Activated T-cell treated with anti-CD3 and anti-CD28 coated beads for 4 hours (primary cell): ENCODE measurements at places on chromosomes 3 and 15.

DNA sequence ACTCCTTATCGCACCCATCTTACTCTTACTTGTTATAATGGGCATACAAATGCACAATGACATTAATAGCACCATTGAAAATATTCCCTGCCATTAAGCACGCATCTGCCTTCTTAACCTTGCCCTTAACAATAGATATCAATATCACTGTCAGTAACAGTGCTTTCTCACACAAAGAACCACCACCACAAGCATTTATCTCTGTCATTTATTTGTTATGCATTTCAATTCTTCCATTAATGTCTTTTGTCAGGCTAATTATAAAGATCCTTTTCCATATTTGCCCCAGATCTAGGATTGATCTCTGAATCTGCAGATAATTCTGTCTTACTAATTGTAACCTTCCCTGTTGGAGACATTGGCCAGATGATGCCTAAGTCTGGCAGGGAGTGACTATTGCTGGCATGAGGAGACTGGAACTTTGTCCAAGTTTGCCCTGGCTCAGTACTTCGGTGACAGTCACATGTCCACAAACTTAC, 419.6 kb upstream of the TGFBR2 start:
- no peak for DNase-seq

GRCh38 chr15:38378161-38378560, 75.8 kb upstream of the FAM98B start:
- no peak for DNase-seq

DNA sequence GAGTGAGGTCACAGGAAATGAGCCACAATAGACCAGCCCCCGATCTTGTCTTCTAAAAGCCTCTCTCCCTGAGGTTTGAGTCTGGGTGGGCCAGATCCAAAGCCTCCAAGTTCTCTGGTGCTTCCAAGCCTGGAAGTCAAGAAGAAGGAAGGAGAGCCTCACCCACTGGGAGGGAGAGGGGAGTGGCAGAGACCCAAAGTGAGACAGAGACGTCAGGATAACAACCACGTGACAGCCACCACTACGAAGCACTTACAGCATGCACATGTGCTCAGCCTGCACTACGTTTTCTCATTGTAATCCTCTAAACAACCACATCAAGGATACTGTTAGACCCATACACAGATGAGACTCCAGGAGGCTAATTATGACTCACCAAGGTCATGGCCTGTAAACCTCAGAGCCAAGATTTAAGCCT, 197.3 kb upstream of the LINGO1 start:
- DNase-seq: no peak

DNA sequence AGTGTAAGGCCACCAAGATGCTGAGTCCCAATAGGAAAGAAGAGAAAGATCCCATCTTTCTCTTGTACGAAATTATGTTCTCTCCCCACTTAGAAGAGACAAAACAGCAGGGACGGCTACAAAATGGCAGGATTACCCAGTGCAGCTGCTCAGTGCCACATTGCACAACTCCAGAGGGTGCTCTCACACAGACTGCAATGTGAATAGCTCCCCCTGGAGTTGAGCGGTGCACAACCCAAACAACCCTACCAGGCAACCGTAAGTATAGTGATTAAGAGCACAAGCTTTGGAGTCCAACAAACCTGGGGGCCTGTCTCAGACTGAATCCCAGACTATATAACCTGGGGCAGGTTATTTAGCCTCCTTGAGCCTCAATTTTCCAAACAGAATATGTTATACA, 3.1 kb upstream of the BHLHE40 start:
- DNase-seq: no peak

DNA sequence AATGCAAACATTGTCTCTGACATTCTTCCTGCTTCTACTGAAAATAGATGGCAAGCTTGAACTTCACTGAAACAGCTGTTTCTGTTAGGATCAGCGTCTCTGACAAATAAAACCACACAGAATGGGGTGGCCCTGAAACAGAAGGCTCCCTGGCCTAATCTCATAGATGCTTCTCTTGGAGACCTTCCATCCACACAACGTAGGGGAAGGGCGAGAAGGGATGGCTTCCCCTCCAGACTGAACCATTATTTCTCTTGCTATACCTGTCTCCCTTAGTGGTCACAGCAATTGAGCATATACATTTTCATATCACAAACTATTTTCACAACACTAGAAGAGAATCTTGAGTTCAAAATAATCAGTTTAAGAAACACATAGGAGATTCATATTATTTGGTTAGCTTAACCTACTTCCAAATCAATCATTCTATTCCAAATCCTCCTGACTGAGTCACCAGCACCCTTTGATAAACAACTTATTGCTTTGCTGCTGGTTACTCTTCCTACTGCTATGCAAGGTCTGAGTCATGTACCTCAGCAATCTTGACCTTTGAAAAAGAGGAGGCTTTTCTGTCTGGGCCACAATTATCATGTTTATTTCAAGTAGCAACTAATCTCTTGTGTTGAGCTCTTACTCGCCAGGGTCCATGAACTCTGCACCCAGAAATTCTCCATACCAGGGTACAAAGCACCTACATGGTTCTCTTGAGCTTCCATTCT, 45.5 kb downstream of the CBLB start:
- no peak for DNase-seq

GRCh38 chr3:172034786-172035685, 4.3 kb upstream of the FNDC3B start:
- DNase-seq: peak; percentile 10

- DNase-seq: no peak
Observed at GRCh38 chr3:4716706-4717362, 223.7 kb downstream of the ITPR1 start.

DNA sequence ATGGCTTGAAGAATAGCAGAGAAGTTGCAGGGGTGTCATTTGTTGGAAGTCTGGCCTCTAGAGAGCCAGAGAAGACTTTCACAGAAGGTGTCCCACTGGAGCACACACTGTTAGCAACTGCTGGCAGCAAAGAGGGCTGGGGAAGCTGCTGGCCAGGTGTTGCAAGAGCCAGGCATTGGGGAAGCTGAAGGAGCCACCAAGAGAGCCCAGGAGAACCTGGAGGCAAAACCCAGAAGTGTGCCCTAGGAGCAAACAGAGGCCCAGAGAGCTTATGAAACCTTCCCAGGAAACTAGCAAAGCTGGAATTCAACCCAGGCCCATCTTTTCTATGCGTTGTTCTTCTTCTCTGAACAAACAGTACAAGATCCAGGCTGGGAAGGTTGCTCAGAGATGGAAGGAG, 132.7 kb upstream of the TRIM42 start:
- no peak for DNase-seq

DNA sequence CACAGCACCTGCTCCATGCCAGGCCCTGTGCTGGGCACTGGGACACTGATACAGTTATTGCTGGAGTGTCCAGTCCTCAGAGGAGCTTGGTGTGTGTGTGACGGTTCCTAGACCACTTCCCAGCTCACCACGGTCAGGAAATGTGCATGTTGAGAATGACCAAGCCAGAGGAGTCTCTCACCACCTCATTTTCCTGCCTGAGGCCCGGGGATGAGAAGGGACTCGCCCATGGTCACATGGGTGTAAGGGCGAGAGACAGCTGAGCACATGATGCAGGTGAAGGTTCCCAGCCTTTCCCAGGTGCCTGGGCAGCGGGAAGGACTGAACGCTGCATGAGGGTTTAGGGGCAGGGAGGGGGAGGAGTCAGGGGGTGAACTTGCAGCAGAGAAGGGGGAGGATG, 180.9 kb upstream of the TLE3 start:
- DNase-seq: no peak

- DNase-seq: no peak
Observed at GRCh38 chr3:161149529-161149928, 44.4 kb upstream of the B3GALNT1 start.

DNA sequence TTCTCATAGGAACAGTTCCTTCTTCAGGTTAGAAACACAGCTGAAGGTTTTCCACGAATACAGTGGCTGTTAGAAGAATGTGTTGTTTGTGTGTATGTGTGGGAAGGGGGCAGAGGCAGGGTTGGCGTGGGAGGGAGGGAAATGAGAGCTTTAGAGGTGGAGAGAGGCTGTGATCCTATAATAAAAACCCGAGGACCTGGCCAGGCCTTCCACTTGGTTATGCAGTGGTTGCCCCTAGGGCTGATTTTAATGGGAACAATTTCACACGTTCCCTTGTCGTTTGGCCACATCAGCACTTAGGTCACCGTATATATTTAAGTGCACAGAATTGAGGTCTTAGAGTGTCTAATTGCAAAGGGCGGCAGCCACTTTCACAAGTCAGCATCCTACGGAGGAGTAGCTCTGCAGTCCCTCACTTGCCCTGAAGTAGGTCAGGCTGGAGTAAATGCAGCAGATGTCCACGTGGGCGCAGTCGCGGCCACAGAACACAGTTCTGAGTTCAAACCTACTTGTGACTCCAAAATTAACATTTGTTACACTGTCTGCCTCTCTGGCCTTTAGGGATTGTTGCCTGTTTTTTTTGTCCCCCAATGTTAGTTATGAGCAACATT, 85.6 kb downstream of the PDCD6IP start:
- DNase-seq: no peak

- no peak for DNase-seq
Observed at GRCh38 chr3:24232784-24233183, 261.9 kb downstream of the THRB start.
